ENCODE measurements at places on chromosomes 1 and 21.

DNA sequence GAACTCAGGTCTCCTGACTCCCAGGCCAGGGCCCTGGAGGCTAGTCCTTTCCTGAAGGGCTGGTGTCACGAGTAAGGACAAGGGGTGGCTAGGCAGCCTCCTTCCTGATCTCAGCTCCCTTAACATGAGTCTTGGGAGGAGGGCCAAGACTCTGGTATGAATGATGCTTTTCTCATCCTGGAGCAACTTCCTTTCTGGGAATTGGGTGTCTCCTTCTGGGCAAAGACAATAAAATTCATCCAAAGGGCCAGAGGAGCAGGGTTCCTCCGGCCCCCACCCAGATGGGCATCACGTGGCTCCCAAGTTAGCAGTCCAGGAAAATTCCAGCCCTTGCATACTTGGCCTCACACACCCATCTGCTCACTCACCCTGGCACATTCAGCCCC lies at the start of gene FAM167B:
Gene FAM167B (plus strand): TSS at position 335 of the 386 bp plus-strand sequence. CDS start 200 bp downstream, outside the sequence.
- DNase-seq: no peak

- no peak for DNase-seq
Observed at GRCh38 chr1:47915677-47916353, 81.4 kb downstream of the TRABD2B start.

GRCh38 chr1:98903261-98903660 lies 101.4 kb downstream of the PLPPR5 start:
- DNase-seq: no peak

DNA sequence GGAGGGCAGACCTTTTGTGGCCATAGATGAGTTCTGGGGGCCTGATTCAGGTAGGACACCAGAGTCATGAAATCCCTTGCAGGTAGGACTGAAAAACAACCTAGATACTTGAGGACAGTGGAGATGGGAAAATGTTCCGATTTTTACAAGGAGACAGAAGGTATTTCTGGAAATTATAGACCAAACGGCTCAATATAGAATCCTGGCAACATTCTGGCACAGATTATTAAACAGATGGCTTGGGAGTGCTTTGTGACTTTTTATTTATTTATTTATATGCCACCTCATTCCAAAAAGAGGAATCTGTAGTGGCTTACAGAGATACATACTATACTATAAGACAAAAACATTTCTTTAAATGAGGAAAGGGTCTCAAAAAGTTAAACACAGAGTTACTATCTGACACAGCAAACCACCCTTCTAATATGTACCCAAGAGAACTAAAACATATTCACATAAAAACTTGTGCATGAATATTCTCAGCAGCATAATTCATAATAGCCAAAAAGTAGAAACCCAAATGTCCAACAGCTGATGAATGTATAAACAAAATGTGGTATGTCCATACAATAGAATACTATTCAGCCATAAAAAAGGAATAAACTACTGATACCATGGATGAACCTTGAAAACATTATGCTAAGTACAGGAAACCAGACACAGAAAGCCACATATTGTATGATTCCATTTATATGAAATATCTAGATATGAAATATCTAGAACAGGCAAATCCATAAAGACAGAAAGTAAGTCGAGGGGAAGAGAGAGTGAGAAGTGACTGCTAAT lies 49.8 kb downstream of the CDK18 start:
- DNase-seq: no peak

- no peak for DNase-seq
Observed at GRCh38 chr1:177219554-177220458, 49.0 kb downstream of the BRINP2 start.

- DNase-seq: peak; percentile 72
Observed at GRCh38 chr1:30379684-30380624, 343.4 kb downstream of the MATN1 start.

DNA sequence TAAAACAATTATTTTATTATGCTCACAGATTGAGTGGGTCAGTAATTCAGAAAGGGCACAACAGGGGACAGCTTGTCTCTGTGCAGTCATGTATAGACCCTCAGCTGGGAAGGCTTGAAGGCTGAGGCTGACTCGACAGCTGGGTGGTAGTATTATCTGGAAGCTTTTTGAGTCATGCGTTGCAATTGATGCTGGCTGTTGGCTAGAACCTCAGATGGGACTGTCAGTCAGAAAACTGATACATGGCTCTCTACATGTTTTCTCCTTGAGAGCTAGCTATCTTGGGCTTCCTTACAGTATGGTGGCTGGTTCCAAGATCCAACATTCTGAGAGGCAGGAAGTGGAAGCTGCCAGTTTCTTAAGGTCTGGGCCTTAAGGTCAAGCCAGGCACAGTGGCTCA lies 61.5 kb upstream of the SELENON start:
- no peak for DNase-seq

DNA sequence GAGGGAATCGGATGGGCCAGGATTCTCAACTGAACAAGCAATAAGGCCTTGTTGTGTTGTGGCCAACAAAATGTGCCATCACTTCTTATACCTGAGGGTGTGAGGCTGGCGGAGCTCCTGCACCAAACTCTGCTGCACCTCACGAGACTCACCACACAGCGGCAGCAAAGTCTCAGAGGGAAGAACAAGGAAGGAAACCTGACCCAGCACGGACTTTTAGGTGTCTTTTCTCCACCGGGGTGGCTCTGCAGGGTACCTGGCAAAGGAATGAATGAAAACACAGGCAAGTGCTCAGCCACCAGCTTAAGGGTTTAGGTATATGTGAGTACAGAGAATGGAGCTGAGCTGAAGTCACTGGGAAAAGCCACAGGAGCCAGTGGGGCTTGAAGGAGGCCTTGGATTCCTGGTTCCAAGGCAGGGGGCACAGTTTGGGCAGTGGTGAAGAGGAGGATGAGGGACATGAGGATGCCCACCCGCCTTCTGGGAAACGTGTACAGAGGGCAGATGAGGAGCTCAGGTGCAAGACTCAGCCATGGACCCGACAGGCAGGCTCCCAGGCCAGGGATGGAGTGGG lies 31.1 kb upstream of the HSD3B1 start:
- DNase-seq: peak; percentile 64

GRCh38 chr1:66505671-66506392 lies 28.1 kb upstream of the SGIP1 start:
- no peak for DNase-seq

DNA sequence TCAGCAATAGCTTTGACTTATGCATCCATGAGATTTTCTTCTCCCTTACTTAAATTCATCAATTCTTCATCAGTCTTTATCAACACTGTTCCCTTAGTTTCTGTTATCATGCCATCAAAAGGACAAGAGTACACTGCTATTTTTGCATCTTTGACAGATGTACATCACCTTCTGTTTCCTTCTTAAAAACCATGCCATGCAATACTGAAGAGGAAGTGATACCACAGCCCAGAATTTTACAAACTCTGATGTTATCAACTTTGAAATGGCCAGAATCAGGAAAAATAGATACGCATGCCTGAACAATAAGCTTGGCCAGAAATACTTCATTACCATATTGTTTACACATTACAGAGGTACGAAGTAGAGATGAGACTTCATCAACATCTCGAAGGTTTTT lies 21.1 kb downstream of the FMO5 start:
- DNase-seq: no peak

- no peak for DNase-seq
Observed at GRCh38 chr1:215777370-215777925, 210.3 kb downstream of the KCTD3 start.

GRCh38 chr1:90132306-90132705 lies 137.4 kb downstream of the ZNF326 start:
- DNase-seq: no peak

DNA sequence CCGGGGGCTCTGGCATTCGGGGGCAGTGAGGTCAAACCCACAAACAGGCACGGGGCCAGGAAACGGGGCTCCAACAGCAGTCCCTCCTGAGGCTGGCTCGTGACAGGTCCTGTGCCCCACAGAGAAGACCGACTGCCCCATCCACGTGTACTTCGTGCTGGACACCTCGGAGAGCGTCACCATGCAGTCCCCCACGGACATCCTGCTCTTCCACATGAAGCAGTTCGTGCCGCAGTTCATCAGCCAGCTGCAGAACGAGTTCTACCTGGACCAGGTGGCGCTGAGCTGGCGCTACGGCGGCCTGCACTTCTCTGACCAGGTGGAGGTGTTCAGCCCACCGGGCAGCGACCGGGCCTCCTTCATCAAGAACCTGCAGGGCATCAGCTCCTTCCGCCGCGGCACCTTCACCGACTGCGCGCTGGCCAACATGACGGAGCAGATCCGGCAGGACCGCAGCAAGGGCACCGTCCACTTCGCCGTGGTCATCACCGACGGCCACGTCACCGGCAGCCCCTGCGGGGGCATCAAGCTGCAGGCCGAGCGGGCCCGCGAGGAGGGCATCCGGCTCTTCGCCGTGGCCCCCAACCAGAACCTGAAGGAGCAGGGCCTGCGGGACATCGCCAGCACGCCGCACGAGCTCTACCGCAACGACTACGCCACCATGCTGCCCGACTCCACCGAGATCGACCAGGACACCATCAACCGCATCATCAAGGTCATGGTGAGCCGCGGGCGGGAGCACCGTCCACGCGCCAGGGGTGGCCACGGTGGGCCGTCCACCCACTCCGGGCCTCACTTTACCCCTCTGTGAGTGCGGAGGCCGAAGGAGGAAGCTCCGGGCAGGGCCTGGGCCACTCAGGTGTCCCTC lies 14.2 kb downstream of the COL6A2 start:
- DNase-seq: no peak

DNA sequence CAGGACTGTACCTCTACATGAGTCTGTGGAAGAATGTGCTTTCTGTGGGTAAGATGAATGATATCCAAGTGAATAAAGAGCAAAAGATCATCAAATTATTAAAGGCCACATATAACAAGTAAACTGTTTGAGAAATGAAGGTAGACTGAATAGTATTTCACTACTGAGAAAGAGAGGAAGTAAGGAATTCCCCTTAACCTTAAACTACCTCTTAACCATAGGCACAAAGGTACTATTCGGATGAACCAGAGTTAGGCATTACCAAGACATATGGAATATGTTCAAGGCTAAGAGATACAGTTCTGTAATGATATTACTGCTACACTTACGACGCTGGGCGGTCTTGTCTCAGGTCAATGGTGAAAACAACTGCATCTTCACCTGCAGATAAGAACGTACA lies 25.5 kb downstream of the DCAF8 start:
- DNase-seq: peak; percentile 14

- DNase-seq: no peak
Observed at GRCh38 chr1:218459450-218459849, 114.3 kb downstream of the TGFB2 start.

GRCh38 chr1:224472806-224473205 lies 38.2 kb upstream of the WDR26 start:
- no peak for DNase-seq

GRCh38 chr1:68814067-68814466 lies 317.2 kb upstream of the DEPDC1 start:
- no peak for DNase-seq

DNA sequence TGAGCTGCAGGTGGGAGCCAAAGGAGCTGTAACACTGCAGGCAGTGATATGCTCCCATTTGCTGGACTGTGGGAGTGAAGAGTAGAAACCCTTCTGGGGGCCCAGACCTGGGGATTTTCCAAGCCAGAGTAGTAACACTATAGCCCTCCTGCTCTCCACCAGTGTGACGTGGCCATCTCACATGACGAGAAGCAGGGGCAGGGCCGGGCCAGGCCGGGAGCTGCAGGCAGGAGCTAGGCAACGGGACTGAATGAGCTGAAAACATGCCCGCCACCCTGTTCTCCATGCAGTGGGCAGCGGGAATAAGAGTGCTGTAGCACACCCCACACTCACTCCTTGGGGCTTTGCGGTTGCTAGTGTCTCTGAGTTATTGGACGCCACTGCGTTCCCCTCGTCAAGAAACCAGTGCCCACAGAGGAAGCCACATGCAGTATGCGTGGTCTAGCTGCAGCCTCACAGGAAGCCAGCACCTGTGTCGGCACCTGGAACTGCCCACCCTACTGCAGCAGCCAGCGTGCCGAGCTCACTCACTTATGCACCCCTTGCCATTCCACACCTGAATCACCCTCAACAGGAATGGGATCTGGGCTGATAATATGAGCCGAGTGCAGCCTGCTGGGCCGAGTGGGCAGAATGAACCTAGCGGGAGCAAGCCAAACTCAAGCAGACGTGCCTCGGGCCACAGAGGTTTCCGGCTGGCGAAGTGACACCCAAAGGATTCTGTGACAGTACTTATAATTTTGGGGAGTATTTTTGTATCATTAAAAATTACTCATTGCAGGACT lies 1389.6 kb downstream of the KCNT2 start:
- no peak for DNase-seq

DNA sequence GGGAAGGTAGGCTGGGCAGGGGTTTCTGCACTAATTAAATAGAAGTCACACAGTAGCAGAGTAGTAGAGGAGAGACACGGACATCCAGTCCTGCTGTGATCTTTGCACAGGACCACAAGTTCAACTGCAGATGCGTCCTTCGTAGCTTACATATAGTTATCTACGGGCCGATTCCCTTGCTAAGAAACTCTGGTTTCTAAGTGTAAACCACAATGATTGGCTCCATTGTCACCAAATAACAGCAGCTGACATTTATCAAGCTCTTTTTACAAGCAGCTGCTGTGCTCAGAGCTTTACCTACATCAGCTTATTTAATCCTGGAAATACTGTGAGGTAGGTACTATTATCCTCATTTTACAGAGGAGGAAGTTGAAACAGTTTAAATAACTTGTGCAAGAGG lies 3.1 kb downstream of the SLC45A3 start:
- no peak for DNase-seq

DNA sequence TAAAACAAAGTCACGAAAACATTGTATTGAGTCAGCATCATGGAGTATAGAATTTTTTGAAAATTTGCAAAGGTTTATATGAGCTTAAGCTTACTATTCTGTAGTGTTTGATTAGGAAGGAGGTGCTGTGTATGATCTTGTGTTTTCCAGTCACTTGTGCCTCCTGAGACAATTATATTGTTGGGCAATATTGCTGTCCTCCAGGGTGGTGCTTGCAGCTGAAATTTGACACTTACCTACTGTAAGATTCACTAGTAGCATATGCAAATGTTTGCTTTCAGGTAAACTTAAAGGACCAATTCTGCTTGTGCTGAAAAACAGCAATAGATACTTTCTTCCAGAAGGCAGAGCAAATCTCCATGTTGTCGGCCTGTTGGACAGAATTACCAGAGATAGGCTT lies 268.0 kb downstream of the TGFB2 start:
- no peak for DNase-seq

- no peak for DNase-seq
Observed at GRCh38 chr1:244349581-244350001, 102.1 kb downstream of the ADSS2 start.

DNA sequence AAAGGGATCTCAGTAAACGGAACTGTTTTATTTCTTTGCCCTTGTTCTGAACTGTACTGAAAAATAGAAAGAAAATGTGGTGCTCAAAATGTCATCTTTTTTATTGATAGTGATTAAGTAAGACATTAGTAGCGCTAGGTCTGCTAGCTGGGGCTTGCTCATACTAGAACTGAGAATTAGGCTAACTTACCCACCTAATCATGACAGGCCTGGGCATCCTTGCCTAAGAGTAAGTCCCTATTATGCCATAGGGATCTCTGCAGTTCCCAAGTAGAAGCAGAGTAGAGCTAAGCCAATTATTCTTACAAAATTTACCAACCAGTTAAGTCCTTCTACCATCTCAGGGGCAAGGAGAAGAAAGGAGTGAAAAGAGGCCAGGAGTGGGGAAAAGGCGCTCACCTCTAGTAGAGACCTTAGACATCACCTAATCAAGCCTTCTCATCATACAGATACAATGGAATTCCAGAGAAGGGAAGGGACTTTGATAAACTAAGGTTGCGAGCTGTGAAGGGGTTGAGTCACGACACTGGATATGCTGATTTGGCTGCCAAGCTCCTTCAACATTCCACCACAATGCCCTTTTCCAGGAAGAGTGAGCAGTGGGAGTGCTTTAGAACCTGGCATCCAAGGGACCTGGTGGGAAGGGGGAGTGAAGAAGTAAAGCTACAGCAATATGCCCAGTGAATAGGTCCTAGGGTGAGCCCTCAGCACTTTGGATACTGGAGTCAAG lies 27.7 kb upstream of the RPTN start:
- no peak for DNase-seq

Measured in GM12865 (cell line).